ENCODE measurements at places on chromosomes 5 and 9.

DNA sequence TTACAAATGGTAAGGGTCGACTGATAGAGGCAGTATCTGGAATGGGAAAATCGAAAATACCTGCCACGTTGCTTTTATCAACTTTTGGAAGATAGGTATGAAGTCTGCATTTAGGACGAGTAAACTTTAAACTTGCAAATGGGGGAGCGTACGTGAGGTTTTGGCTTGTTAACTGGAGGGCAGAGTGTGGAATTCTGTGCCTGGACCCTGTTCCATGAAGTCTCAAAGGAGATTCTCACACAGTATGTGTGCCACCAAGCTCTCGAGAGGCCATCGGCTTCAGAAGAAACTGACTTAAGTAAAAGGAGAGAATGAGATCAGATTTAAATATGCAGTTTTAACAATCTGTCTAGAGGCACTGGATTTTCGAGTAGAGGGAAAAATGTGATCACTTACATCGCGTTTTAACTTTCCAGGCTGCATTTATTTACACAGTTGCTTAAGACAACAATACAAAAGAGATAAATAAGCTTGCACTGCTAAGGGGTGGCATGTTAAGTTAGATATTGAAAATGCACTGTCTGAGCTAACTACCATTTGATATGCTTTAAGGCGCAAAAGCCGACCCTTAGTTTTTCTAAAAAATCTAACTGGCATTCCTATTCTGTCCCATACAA lies 401.6 kb downstream of the EBF1 start:
- DNase-seq, result no peak

DNA sequence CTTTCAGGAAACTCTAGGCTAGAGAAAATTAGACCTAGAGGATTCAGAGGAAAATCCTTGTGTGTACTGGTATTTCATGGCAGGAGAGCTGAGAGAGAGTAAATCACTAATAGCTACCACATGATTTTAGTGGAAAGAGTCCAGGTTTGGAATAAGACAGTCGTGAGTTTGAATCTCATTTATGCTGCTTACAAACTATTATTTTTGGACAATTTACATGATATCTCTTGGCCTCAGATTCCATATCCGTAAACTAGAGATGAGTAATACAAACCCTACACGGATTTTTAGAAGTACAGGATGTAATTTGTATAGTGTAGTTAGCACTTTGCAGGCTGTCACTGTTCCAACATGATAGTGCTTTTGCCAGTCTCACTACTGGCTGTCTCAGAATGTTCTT lies 2.7 kb downstream of the IL31RA start:
- DNase-seq, result no peak

- no peak for DNase-seq
Measured at GRCh38 chr9:123679330-123679987, 250.5 kb downstream of the DENND1A start.

DNA sequence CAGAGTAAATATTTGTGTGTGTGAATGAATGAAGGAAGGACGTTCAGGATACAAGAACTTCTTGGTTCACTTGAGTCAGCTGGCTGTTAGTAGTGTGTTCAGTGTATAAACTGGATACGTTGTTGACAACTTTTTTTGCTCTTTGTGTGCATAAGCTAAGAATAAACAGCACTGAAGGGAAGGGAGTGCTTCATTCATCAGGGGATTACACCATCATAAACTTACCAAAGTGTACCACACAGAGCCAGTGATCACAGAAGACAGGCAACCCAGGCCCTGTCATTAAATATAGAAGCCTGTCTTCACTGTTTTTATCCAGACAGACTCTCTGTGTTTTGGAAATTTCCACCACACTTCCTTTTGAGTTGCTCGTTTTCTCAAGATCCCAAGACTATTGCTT lies 55.5 kb upstream of the MEF2C start:
- no peak for DNase-seq

DNA sequence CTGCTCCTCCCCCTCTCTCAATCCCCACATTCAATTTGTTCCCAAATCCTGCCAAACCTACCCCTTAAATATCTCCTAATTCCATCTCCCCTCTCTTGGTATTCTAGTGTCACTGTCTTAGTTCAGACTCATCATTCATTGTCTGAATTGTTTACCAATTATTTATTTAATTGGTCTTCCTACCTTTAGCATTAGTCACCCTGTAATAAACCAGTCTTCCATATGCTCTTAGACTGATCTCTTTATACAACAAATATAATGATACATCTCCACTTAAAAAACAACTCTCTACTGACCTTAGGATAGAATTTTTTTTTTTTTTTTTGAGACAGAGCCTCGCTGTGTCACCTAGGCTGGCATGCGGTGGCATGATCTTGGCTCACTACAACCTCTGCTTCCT lies 51.4 kb downstream of the RFK start:
- DNase-seq, result no peak

DNA sequence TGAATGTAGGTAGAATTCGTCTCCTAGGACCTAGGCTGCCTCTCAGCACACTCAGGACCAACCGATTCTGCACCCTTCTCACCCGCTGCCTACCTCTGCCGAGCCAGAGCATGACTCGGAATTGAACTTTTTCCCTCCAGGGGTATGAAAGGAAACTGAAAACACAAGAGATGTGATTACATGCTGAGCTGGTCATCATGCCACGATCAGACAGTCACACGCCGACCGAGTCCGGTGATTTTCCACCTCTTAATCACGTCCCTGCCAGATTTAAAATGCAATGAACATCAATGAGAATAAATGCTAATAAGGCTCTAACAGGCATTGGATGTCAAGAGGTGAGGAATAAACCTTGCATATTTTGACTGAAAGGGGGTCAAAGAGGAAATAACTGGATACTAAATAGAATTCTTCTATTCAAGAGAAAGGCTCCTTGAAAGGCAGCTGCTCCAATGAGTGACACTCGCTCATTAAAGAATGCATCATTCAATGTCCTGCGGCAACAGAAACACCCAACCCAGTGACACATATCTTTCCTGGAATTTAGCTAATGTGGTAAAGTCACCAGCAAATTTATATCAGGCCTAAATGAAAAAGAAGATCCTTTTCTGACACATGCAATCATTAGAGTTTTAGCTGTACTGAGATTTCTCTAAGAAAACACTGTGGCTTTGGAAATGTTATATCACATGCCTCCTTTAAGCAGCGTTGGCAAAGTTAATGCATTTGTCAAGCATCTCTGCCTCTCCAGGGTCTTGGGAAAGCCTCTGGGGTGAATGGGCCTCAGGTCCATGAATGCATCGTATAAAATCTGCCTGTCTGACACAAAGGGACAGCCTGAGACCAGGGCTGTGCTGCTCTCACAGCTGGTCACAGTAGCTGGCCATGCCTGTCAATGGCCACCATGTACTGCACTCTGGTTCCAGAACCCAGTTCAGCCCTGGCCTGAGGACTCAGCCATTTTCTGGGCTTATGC lies 128.7 kb downstream of the SPOCK1 start:
- no peak for DNase-seq

DNA sequence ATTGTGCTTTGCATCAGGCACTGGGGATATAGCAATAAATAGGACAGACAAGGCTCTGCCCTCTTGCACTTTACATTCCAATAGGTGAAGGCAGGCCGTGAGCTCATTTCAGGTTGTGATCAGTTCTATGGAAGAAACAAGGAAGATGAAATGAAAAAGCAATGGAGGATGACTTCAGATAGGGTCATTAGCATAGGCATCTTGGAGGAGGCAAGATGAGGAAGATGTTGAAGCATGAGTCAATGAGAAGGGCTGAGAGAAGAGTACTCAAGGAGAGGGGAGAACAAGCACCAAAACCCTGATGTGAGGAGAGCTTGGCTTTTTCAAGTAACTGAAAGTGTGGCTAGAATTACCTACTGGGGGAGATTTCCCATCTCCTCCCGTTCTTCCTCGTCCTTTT lies 5.0 kb upstream of the SPARC start:
- DNase-seq, result no peak

DNA sequence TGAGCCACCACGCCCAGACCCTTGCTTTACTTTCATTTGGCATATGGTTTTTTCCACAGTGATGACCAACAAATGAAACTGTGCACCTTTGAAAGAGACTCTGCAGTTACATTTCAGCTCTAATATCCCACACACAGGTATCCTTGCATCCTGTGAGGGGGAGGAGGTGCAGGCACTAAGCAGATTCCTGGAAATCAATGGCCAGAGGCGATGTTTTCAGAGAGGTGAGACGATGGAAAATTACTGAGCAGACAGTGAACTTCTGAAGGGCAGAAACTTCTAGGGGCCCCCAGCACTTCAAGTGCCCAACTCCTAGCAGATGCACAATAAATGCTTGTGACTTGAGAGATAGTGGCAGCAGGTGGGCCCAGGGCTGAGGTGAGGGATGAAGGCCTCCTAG lies 29.8 kb upstream of the GNE start:
- no peak for DNase-seq

GRCh38 chr5:124263680-124264491 lies 482.6 kb downstream of the ZNF608 start:
- DNase-seq, result no peak

GRCh38 chr5:112787896-112788295 lies 50.2 kb downstream of the APC start:
- DNase-seq, result no peak

DNA sequence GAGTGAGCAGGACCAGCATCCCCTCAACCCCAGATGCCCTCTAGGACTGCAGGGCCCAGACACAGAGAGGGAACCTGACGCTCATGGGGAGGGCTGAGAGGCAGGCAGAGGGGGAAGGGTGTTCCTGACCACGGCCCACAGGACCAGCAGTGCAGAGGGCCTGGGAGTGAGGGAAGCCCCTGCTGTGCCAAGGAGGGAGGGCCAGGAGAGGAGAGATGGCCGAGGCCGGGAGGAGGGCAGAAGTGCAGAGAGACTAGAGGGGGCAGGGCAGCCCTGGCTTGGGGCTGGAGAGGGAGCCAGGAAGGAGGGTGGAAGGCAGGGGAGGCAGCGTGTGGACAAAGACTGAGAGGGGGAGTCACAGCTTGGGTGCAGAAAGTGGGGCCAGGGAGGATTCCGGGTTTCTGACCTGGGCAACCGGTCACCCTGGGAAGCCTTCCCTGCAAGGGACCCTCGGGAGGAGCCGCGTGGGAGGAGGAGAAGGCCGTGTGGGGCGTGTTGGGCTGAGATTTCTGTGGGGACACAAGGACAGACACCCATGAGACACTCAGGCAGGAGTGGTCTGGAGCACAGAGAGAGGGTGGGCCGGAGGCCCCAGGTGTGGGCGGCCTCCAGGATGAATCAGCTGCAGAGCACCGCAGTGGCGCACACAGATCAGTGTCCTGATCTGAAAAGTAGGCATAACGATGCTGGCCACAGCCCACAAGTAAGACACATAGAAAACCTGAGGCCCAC lies 117.5 kb downstream of the ADAMTS2 start:
- DNase-seq, result no peak

GRCh38 chr5:144774197-144774596 lies 603.5 kb downstream of the KCTD16 start:
- DNase-seq, result no peak

- DNase-seq, result no peak
Measured at GRCh38 chr5:7873216-7873615, 4.3 kb downstream of the MTRR start.

GRCh38 chr9:9846557-9846956 lies 766.2 kb downstream of the PTPRD start:
- no peak for DNase-seq

GRCh38 chr9:3740690-3741419 lies 215.1 kb upstream of the RFX3 start:
- DNase-seq, result no peak

DNA sequence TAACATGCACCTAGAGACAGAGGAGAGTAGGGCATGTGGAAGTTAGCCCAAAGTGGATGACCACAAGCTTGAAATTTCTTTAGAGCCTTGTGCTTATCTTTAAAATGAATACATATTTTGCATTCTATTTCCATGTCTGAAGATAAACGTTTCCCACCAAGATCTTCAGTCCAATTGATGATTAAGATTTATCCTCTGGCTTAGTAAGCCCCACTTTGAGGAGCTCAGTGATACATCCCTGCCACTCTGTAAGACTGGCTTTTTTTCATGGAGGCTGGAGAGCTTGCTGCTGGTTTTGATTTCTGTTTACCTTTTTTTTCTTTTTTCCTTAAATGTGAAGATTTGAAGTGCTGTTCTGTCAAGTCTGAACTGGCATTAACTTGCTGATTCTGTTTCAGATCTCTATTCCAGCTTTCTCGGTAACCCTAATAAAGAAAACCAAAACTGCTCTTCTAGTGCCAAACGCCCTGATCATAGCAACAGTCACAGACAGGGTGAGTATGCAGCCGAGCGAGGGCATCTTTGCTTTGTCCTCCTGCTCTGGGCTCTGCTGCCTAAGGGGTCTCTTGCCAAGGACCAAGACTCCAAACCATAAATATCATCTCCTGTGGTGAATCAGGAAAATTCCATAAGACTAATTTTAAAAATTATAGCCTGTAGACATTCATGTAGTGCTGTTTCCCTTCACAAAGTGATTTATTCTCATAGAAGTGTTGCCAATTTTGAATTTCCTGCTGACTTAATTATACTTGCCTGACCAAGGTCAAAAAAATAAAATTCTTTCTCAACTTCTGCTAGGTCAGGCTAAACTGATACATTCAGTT lies 54.3 kb downstream of the GRAMD2B start:
- DNase-seq, result no peak

GRCh38 chr5:148209151-148209770 lies 6.4 kb downstream of the SPINK6 start:
- no peak for DNase-seq

- DNase-seq, result no peak
Measured at GRCh38 chr5:66945389-66946349, 250.9 kb downstream of the CD180 start.

- DNase-seq, result no peak
Measured at GRCh38 chr9:89466451-89467277, 31.2 kb downstream of the SEMA4D start.

- DNase-seq, result no peak
Measured at GRCh38 chr5:106843812-106844416, 826.8 kb downstream of the EFNA5 start.

DNA sequence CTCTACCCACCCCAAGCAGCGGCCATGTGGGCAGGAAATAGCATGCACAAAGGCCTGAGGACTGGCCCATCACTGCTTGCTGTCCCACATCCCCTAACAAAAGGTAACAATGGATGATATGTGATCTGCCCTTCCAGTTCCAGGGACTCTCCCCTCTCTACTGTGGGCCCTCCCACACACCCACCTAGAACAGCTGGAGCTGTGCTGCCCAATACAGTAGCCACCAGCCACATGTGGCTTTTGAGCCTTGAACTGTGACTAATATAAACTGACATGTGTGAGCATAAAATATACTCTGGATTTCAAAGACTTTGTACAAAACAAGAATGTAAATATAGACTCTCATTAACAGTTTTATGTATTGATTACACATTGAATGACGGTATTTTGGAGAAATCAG lies 78.1 kb downstream of the C5orf15 start:
- no peak for DNase-seq
